Jurkat, Clone E6-1 (cell line): ENCODE measurements at places on chromosomes 3 and 15.
A peak's percentile ranks its signal among the peaks of the same experiment; 100 is the strongest.

GRCh38 chr3:62919784-62920465 is 44.7 kb upstream of the CADPS start:
- no peak for DNase-seq

DNA sequence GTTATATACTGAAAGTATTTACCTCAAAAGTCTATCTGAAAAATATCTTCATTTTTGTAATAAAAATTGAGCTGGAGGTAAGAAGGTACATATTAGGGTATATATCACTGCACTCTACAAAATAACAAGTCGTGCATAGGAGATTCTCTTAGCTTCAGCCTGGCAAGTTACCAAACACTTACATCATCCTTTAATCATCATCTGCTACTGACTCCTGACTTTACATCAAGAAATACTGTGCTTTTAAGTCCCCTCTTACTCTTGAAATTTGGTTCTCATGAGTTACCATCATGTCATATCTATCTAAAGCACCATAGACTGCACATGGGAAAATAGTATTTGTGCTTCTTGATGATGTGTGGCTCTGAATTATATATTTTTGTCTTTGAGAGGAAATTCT is 50.8 kb downstream of the LYSMD4 start:
- DNase-seq, result peak; percentile 55

GRCh38 chr3:47781685-47782445 is at the start of gene SMARCC1:
Gene SMARCC1 (minus strand): TSS chr3:47781893. CDS start chr3:47781797, 96 bp downstream.
- peak; percentile 96 for DNase-seq

- no peak for DNase-seq
These were observed 67.7 kb upstream of the FGF12 start for GRCh38 chr3:192795021-192795420.

- DNase-seq, result no peak
These were observed 11.4 kb upstream of the SLC6A6 start for GRCh38 chr3:14391033-14391432.

GRCh38 chr15:25183581-25184251 is 228.9 kb downstream of the SNRPN start:
- DNase-seq, result no peak

- DNase-seq, result no peak
These were observed 16.4 kb upstream of the COMMD2 start for GRCh38 chr3:149768704-149769103.

GRCh38 chr15:80217327-80217900 is 34.6 kb downstream of the CTXND1 start:
- no peak for DNase-seq

GRCh38 chr3:170534227-170534626 is 51.6 kb downstream of the SLC7A14 start:
- DNase-seq, result no peak

DNA sequence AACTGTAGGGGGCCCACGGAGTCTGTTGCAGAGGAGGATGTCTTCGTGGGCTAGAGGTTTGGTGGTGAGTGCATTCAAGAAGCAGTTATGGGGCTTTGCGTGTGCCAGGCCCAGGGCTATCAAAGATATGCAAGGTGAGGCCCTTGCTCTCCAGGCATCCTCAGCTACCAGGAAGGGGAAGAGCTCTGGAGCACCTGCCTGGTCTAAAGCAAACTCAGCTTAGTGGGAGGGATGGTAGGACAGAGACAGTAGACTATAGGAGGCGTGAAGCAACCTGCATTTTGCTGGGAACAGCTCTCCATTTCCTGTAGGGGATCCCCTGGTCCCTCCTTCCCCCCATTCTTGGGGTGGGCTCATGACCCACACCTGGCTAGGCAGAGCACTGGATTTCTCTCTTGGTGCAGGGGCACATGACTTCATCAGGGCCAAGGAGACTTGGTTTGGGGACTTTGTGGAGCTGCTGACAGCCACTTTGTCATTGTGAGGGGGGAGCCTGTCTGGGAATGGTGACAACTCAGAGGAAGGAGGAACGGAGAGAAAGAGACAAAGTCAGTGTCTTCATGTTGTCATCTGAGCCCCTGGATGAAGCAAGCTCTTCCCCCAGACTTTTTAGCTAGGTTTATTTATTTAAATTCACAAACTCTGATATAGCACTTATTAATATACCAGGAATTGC is 8.6 kb upstream of the EEFSEC start:
- no peak for DNase-seq

GRCh38 chr3:32045091-32045915 is 61.1 kb upstream of the GPD1L start:
- DNase-seq, result no peak

GRCh38 chr15:56410721-56411120 is 45.5 kb downstream of the TEX9 start:
- no peak for DNase-seq

DNA sequence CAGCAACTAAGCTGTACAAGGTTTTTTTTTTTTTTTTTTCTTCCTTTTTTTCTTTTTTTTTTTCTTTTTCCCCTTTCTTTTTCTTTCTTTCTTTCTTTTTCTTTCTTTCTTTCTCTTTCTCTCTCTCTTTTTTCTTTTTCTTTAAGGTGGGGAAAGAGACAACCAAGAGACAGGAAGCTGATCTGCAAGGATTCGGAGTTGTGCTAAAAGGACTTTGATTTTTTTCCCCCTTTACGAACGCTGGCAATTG is 148 bp downstream of the RBMS3 start:
- no peak for DNase-seq

DNA sequence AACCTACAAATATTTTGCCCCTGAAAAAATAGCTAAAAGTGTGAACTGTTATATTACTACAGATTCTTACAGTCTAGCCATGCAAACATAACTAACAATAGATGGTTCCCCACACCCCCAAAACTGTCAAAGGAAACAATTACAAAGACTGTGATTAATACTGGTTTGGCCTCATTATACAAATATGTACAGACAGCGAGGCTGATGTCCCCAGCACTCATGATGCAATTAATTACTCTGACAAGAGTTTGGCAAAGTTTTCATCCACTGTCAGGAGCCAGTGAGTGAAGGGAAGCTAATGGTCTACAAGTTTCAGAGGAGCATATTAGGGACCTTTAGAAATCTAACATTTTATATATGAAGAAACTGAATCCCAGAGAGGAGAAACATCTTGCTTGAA is 61.0 kb downstream of the HMG20A start:
- no peak for DNase-seq

GRCh38 chr3:171526869-171527268 is 66.7 kb upstream of the TNIK start:
- DNase-seq, result no peak

- DNase-seq, result no peak
These were observed 23.7 kb downstream of the OXNAD1 start for GRCh38 chr3:16288664-16289063.

DNA sequence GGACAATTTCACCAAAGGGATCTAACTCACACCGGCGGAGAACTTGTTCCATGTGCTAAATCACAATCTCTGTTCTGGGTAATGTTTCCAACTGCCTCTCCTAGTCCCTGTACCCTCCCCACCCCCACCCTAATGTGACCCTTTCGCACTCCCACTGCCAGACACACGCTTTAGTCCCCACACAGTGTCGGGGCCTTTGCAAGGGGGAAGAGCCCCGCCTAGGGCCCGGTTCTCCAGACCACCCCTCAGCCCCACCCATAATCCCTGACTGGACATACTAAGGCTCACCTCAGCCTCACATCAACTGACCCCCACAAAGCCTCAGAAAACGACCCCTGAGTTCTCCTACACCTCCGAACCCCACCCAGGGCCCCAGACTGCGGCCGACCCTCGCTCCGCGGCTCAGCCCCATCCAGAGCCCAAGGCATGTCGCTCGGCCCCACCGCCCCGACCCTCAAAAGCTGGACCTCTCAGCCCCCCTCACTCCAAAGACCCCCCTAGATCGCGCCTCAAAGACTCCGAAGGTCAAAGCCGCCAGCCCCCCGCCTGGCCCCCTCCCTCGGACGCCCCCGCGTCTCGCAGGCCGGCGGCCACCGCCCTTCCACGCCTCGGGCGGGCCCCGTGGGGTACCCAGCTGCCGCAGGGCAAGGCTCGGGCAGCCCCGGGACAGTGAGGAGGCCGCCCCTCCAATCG is 72.0 kb upstream of the MAP4 start:
- DNase-seq, result peak; percentile 19
